ENCODE measurements at places on chromosomes 1 and 21.

DNA sequence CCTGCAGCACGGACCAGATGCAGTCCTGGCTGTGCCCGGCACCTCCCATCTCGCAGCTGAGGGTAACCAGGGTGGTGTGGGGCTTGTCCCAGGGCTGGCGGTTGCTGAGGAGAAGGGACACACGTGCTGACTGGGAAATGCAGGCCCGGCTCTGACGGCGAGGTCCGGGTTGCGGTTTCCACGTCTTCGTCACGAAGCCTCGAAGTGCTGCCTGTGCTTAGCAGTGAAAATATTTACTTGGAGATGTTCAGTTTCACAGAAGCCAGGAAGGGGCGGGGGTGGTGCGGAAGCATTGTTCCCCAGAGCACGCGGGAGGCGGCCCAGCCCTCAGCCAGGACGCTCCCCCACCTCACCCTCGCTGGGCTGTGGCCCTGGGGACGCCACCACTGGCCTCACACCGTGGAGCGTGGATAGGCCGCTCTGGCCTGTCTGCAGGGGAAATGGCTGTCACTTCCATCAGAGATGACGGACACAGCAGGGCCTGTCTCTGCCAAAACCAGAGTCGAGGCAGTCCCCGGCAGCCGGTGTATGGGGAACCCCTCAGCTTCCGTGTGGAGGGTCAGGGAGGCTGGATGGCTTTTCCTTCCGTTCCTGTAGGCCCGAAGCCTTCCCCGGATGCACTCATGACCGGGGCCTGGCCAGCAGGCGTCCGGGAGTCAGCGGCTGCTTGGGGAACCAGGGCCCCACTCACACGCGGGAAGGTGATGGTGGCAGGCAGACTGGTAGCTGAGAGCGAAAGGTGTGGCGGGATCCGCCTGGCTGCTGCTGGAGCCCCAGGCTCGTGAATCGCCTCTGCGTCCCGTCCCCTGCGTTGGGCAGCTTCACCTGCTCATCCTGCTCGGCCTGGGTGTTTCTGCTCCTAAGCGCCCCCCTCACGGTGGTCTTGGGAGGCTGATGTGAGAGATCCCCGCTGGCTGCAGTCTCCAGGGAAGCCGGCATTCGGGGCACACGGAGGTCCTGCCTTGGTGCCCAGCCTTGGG lies 14.7 kb upstream of the POFUT2 start:
- DNase-seq = no peak

GRCh38 chr1:156480411-156481192 lies 20.0 kb downstream of the MEF2D start:
- no peak for DNase-seq

- DNase-seq = no peak
Observed at GRCh38 chr1:54371038-54371941, 34.9 kb downstream of the SSBP3 start.

GRCh38 chr1:111503585-111504060 lies at the start of the genes ADORA3 and TMIGD3:
ADORA3 (minus strand) TSS chr1:111503633; CDS start chr1:111503354, 279 bp downstream.
TMIGD3 (minus strand) TSS chr1:111503633; CDS start chr1:111503354, 279 bp downstream.
- no peak for DNase-seq

DNA sequence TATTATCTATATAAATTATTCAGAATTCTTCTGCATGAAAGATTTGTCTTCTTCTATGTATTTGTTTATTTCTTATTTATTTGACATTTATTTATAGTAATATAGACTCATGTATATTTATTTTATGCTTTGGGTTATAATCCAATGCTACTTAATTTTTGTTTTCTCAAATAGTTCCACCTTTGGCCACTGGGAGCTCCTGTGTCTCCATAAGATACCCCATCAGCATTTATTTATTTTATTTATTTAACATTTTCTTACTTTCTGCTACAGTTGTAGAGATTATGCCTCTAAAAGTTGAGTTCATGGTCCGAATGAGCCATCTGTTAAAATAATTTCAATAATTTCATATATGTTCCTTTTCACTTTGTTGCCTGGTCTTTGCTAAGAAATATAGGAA lies 289.4 kb downstream of the ADGRL2 start:
- DNase-seq = no peak

DNA sequence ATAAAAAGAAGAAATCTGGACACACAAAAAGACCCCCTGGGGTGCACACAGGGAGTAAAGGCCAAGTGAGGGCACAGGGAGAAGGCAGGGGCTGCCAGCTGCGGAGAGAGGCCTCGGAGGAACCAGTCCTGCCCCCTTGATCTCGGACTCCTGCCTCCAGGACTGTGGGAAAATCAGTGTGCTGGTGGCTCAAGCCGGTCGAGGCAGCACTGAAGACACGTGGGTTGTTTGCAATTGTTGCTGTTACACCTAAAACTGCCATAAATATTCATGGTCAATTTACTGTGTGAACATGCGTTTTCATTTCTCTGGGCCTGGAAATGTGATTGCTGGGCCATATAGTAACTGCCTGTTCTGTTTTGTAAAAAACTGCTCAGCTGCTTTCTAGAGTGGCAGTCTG lies 18.5 kb downstream of the IBA57 start:
- no peak for DNase-seq

DNA sequence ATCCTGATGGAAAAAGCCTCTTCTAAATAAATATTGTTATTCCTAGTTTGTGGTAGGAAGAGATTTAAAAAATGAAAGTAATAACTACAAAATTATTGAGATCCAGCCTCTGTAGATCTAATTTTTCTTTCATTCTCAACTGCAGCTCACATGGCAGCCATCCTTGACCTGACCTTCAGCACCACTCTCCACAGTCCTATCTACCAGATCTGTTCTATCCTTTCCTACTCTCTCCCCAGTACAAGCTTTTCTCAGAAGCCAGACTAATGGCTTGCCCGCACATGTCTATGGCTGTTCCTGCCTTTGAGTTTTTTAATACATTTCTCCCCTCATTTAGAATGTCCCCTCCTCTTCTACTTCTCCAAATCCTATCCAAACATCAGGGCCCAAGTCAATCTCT lies 51.5 kb downstream of the MACO1 start:
- DNase-seq = no peak

DNA sequence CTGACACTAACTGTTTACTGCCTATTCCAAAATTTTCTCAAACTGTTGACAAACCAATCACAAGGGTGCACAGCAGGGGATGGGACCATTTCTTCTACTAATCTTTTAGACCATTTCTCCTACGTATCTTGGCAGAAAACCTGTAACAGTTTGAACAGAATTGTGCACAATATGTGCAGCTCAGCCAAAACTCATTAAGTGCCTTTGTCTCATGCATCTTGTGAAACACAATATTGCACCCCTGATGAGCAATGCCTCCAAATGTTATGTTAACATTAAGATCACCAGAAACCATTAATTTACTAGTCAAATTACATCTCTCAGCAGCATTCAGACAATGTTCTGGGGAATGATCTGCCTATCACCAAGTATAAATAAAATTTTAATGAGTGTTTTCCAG lies 247.5 kb downstream of the NRIP1 start:
- no peak for DNase-seq

DNA sequence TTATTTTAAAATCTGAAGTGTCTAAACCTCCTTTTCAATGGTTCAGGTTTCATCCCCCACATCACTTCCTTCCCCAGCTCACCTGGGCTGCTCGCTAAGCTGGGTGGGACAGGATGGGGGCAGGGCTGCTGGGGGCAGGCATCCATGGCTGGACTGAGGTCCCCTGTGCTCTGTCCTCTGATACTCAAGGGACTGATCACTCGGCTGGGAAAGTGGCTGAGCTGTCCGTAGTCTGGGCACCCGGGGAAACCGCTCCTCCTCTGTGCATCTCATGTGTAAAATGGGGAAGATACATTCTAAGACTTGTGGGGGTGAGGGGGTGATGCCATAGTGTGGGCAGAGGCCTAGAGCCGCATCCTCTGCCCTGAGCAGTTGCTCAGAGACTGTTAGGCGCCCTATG lies 411.2 kb downstream of the MATN1 start:
- no peak for DNase-seq

DNA sequence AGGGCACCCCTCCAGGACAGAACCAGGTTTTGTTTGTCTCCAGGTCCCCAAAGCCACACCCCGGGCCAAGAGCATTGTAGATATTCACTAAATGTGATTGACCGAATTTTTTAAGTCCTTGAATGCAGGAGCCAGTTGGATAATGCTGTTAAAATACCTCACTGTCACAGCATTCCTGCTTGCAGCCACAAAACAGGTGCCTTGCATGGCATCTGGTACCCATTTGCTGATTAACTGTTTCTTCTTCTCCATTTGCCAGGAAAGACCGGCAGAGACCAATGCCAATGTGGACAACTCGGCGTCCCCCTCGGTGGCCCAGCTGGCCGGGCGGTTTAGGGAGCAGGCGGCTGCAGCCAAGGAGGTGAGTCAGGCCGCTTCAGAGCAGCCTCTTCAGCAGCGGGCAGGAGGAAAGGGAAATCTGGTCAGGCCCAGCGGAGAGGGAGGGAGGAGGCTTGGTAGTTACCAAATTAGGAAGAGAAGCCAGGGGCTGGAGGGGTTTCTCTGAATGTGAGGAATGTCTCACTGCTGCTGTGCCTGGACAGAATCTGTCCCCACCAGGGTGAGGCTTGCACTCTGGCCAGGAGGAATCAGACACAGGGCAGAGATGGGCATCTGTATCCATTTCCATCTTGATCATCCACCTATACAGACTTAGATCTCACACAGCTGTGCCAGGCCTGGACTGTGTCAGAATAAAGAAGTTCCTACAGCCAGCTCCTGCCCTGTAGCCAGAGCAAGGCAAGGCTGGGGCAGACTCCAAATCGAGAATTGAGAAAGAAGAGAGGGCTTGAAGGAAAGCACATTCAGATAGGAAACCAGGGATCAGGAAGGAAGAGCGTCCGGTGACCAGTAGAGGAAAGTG lies 37.9 kb upstream of the MPZL1 start:
- no peak for DNase-seq

- no peak for DNase-seq
Observed at GRCh38 chr21:44027607-44028286, 15.6 kb downstream of the TRAPPC10 start.

GRCh38 chr21:38267991-38268863 lies 11.4 kb downstream of the KCNJ15 start:
- DNase-seq = no peak

GRCh38 chr1:5907966-5908365 lies 84.3 kb downstream of the NPHP4 start:
- DNase-seq = no peak

- no peak for DNase-seq
Observed at GRCh38 chr1:214332946-214333798, 52.2 kb downstream of the SMYD2 start.

- DNase-seq = no peak
Observed at GRCh38 chr1:236341298-236341697, 52.8 kb upstream of the EDARADD start.

DNA sequence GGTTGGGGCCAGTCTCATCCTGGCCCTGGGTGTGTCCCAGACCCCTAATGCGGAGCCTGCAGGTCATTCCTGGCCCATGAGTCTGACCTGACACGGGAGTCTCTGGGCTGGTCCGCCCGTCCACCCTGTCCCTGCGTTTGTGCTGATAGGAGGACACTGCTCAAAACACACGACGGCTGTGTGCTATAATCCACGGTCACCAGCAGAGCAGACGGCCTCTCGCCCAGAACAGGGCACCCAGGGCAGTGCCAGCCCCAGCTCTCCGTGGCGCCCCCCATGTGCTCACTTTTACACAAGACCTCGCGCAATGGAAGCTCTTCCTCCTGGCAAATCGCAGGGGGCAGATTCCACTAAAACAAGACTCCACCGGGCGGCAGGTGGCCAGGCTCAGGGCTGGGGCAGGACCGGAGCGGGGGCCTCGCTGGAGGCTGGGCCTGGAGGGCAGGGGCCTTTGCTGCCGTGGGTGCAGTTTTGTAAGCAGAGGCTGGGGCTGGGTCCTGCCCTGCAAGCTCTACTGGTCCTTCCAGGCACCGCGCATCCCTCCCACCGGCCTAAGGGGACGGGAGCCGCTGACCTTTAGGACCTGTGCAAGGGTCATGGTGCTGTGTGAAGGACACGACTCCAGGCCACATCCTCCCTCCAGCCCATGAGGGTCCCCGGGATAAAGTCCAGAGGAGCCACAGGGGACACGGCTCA lies 10.6 kb upstream of the SLC19A1 start:
- no peak for DNase-seq

DNA sequence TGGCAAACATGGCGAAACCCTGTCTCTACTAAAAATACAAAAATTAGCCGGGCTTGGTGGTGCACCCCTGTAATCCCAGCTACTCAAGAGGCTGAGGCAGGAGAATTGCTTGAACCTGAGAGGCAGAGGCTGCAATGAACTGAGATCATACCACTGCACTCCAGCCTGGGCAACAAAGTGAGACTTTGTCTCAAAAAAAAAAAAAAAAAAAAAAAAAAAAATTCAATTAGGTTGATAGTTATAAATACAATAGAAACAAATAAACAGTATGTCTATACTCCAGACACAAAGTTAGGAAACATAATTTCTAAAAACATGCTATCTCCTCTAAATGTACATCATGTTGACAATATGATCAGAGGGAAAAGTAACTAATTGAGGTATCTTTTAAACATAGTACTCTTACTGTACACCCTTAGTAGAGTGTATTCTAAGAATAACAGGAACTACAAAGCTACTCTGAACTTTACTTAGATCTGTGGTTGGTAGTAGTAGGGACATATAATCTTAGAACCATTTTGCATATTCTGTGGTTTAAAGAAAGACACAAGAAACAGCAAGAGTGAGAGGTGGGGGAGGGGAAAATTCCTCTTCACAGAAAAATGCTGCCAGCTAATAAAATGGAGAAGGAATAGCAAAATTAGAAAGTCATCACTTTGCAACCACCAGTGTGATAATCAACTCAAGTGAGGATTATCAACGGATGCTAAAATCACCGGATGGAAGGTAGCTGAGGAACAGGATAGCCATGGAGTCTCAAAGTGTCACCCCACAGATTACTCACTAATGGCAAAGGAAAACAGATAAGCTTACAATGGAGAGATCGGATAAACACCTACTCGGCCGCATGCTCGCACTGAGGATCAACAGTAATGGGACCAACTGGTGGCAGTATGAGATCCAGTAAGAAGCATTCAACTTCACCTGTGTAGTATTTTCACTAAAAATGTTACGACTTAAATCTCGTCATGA lies 35.0 kb downstream of the MTOR start:
- no peak for DNase-seq

DNA sequence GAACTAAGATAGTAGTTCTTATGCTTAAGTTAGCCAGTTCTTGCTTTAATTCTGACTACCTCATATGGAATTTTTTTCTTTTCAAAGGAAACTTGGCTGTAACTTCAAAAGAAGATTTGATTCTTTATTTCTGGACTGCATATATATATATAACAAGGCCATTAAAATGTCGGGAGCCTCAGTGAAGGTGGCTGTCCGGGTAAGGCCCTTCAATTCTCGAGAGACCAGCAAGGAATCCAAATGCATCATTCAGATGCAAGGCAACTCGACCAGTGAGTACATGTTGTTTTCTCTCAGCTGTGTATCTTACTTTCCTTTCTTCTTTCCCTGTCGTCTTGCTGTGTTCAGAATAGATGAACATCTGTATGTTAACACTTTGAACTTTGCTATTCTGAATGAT lies 21.8 kb downstream of the KIF1B start:
- no peak for DNase-seq

- no peak for DNase-seq
Observed at GRCh38 chr21:23475281-23476219, 2131.7 kb downstream of the MRPL39 start.

- peak; percentile 69 for DNase-seq
Observed at GRCh38 chr1:226001963-226002666, 3.0 kb upstream of the SDE2 start.

GRCh38 chr1:78114034-78114956 lies 68.5 kb downstream of the GIPC2 start:
- no peak for DNase-seq
